ENCODE measurements at places on chromosomes 12 and 14. TPM values are rescaled to one million over a fixed set of nuclear protein-coding genes. Genes with fewer than 3 reads are reported as not detected.

- DNase-seq: peak; percentile 92
These were observed 102.5 kb downstream of the LGMN start for GRCh38 chr14:92645841-92646478.

DNA sequence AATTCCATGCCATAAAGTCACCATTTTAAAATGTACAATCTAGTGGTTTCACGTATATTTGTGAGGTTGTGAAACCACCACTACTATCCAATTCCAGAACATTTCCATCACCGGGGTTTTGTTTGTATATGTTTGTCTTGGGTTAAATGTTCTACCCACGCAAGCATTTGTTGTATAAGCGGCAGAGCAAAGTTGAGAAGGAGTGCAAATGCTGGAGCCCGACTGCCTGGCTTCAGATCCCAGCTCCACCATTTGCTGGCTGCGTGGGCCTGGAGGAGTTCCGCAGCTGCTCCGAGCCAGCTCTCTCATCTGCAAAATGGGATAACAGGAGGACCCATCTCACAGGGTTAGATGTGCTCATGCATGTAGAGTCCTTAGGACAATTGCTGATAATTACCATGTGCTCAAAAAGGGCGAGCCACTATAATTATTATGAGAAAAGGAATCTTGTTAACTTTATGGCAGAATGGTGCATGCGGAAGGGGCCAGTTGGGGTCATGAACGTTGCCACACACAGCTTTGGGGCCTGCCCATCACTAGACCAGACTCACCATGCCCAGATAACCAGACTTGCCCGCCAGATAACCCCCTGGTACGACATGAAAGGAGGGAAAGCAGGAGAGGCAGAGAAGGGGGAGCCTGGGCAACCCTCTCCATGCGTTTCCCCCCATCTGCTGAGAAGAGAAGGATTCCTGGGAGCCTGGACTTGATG is 6.4 kb downstream of the ACTN1 start:
- DNase-seq: peak; percentile 94

DNA sequence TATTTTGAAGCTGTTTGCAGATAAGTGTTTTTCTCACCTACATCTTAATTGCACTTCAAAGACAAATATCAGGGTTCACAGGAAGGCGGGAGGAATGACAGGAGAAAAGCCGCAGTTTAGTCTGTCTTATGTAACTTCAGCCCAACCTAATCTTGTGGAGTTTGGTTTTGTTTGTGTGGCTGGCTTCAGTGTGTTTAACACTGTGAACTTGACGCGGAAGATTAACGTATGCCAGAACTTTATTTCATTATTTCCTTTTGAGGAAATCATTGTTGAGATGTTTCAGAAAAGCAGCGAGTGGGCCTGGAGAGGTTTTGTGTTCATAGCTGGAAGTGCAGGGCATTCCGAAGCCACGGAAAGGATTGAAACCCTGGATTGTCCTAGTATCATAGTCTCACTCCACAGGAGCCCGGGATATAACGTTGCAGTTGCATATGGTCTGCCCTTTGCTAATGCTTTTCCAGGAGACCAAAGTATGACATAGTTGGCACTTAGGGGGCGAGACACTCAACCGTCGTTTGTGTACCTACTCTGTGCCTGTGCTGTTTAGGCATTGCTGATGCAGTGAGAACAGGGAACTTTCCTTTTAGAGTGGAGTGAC is 2.0 kb downstream of the PELI2 start:
- DNase-seq: peak; percentile 46

GRCh38 chr12:79555028-79555925 is 135.5 kb downstream of the PAWR start:
- peak; percentile 79 for DNase-seq

DNA sequence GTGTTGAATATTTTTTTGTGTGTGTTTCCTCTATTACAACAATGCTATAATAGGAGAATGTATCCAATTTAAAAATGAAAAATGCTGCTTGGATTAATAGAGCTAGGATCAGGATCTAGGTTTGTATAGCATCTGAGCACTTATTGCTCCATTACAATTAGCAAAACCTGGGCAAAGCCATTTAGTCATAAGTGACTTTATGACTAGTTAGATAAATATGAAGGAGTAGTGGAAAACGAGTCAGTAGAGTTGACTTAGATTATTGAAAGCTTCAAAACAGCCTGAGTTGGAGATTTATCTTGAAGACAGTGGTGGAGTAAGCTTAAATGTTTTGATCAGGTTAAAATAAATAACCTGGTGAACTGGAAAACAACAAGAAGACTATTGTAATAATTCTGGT is 2.8 kb downstream of the MED21 start:
- DNase-seq: peak; percentile 15

- no peak for DNase-seq
These were observed 190.2 kb upstream of the LMO3 start for GRCh38 chr12:16796168-16796567.

- no peak for DNase-seq
These were observed 271.0 kb downstream of the ALG10B start for GRCh38 chr12:38587594-38587993.

DNA sequence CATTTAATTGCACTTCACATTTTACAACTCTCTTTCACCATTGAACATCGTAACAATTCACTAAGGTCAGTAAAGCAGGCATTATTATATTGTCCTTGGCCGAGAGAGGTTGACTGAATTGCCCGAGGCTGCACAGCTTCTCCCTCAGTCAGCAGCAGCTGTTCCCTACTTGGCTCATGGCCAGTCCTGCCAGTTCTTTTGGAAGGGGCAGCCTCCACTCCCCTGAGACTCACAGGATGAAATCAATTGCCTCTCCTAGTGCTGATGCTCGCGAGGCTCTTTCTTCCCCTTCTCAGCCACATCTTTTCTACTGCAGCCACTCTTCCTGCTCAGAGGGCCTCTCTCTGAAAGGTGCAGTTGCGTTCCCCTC is 79.9 kb upstream of the KCNA1 start:
- no peak for DNase-seq

DNA sequence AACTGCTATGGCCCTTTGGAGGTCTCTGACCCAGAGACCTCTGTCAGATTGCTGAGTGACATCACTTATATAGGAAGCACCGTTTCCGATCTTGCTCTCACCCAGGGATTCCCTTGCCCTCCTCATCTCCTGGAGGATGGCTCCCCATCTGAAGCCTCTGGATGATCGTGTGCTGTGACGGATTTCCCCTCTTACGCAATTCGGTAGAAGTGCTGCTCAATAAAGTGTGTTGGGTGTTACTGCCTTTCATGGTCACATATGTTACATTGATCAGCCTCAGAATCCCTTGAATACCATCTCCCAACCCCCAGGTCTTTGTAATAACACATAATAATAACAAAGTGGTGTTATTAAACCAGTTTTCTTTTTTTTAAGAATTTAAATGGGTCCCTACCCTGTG is 107.3 kb upstream of the CLEC14A start:
- no peak for DNase-seq

DNA sequence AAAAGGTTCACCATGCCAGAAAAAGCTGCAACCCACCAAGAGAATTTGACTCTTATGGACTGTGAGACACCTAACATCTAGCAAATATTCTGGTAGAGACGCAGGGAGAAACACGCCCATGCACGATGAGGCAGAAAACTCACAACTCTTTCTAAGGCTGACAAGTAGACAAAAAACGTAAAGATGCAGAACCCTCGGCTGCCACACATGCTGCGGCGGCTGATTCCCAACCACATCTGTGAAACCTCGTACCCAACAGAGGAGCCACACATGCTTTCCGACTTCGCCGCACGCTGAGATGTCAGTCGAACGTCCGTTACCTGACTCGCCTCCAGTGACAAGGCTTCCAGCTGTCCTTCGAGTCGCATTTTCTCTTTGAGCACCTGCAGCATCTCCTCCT is 21.8 kb downstream of the GOLGA3 start:
- no peak for DNase-seq

DNA sequence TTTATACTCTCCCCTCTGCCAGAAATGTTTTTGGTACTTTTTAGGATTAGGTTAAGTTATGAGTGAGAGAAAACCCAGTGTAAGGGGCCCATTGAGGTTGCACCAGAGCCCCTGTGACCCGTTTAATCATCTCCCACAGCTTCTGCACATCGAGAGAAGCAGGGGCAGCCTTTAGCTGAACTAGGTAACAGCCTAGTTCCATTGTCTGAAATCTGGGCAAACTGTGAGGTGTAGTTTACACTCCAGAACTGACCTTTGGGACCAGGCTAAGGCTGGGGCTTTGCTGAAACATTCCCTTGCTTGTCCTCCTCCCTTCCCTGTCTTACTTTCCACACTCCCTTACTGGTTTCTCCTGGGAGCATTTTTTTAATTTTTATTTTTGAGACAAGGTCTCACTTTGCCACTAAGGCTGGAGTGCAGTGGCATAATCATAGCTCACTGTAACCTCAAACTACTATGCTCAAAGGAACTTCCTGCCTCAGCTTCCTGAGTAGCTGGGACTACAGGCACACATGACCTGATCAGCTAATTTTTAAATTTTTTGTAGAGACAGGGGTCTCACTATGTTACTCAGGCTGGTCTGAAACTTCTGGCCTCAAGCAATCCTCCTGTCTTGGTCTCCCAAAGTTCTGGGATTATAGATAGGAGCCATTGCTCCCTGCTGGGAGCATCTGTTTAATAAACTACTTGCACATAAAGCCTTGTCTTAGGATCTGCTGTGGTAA is 25.9 kb upstream of the DHRS2 start:
- DNase-seq: no peak

- DNase-seq: no peak
These were observed 56.5 kb downstream of the SLC38A1 start for GRCh38 chr12:46212108-46212982.

- DNase-seq: no peak
These were observed 87.1 kb downstream of the SSPN start for GRCh38 chr12:26282339-26282940.

- peak; percentile 56 for DNase-seq
These were observed 17.6 kb upstream of the RNASE3 start for GRCh38 chr14:20873370-20874177.

DNA sequence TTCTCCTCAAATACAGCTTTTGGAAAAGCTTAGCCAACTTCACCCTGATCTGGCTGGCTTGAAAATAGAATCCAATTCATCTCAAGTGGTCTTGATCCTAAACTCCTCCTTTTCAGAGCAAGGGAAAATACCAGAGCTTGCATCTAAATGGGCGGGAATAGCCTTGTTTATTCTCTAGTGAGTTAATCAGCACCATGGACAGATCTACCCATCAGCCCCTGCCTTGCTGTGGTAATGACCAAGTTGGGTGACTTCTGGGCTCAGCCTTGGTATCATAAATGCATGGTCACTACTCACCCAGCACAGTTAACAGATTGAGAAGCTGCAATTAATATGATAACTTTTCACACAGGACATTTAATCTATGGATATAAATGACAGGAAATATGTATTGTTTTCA is 196.6 kb downstream of the GLT1D1 start:
- no peak for DNase-seq

LRRIQ1 gene
- 0.28 TPM for total RNA-seq

KRT2 gene
- total RNA-seq: not detected

TCL1B gene
- total RNA-seq: not detected

SMIM41 gene
- not detected for total RNA-seq

MYH6 gene
- not detected for total RNA-seq

MBIP gene
- total RNA-seq: 9.3 TPM

All from IMR-90 (cell line).